SK-N-MC (cell line): ENCODE measurements at places on chromosomes 2 and 18.

- no peak for DNase-seq
Observed at GRCh38 chr18:28015671-28016070, 161.3 kb downstream of the CDH2 start.

DNA sequence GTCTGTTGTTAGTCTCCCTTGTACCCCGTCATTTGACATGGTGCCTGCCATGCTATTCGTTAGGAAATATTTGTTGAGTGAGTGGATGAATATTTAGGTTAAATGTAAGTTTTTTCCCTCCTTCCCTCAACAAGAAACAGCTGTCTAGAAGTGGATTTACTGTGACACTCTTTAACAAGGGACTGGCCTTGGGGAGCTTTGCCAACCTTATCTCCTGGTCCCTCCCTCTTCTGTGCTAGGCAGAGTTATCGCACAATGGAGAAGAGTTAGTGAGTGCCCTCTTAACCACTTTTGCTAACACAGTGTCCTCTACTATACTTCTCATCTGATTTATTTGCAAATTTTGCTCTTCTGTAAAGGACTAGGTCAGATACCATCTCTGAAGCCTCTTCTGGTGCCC, 61.2 kb downstream of the DIS3L2 start:
- DNase-seq, result no peak

- no peak for DNase-seq
Observed at GRCh38 chr2:80476535-80477117, 172.1 kb upstream of the LRRTM1 start.

DNA sequence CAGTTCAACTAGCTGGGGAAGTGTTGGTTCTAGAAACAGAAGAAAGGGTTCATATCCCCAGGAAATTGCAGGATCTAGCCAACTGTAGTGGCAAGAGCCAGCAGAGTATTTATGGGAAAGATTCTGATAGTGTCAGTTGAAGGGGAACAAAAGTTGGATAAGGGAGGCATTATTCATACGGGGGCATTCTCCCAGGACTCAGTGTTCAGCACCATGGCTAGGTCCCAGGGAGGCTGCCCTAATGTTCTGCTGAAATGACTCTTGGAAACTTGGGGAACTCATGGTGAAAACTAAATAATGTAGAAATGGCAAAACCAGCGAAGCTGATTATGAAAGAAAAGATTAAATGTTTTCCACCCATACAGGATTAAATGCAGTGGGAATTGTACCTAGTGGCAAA, 543.7 kb downstream of the TRIB2 start:
- DNase-seq, result no peak

DNA sequence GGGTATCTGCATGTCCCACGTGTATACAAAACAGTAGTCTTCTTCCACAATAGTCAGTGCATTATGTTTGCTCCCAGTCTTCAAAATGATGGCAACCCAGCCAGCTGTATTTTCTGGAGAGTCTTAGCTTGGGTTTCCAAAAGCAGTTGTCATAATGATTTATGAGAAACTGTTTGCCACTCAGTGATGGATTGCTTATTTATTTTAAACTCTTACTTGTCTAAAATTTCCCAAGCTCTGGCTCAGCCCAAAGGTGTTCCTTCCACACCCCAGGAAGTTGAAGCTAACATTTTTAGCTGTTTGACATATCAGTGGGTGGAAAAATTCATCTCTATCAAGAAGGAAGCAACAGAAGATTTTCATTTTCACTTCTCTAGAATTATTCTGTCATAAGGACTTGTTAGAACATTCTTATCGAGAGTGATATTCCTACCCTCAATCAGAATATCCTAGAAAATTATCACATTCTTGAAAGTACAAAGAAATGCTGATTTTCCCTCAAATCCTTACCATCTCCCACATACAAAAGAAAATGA, 78.8 kb downstream of the ASAP2 start:
- DNase-seq, result no peak

DNA sequence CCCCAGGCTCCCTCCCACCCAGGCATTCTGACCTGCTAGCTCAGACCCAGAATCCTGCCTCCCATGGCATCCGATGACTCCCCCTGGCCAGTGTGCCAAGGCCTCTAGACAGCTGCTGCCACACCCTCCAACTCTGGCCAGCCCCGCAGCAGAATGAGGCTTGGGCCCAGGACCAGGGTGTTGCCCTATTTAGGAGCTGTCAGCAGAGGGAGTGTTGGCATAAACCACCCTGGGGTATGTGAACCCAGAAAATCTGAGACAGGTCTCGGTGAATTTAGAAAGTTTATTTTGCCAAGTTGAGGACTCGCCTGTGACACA, 134.3 kb downstream of the KLHL29 start:
- DNase-seq, result no peak
